B cell (primary cell): ENCODE measurements at places on chromosomes 16 and 17.
A peak's percentile ranks its signal among the peaks of the same experiment; 100 is the strongest.

GRCh38 chr17:65013613-65014391 is 42.7 kb downstream of the GNA13 start:
- no peak for DNase-seq

- no peak for DNase-seq
Observed at GRCh38 chr16:13148836-13149235, 247.4 kb downstream of the SHISA9 start.

- DNase-seq = no peak
Observed at GRCh38 chr17:45251931-45252330, 10.0 kb downstream of the SPATA32 start.

GRCh38 chr17:10716218-10716617 is 13.6 kb downstream of the TMEM220 start:
- no peak for DNase-seq

GRCh38 chr17:21275047-21275578 is 9.4 kb upstream of the MAP2K3 start:
- DNase-seq = no peak

DNA sequence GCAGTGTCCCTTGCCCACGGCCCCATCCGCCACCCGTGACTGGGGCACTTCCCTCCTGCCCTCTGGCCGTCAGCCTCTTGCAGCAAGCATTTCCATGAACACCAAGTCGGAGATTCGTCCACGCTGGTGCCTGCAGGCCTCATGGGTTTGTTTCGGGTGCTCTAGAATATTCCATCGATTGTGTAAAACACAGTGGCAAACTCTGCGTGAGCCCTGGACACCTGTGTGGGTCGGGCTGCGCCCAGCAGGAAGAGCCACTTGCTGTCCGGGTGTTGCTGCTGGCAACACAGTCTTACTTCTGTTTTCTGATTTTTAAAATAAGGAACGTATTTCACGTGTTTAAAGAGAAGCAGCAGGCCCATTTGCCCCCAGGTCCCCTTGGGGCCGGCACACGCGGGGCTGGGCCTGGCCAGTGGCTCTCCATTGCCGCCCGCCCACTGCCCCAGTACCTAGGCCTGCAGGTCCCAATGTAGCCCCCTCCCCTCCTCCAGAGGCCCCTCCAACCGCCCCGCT is 10.0 kb downstream of the CYBC1 start:
- DNase-seq = peak; percentile 71

DNA sequence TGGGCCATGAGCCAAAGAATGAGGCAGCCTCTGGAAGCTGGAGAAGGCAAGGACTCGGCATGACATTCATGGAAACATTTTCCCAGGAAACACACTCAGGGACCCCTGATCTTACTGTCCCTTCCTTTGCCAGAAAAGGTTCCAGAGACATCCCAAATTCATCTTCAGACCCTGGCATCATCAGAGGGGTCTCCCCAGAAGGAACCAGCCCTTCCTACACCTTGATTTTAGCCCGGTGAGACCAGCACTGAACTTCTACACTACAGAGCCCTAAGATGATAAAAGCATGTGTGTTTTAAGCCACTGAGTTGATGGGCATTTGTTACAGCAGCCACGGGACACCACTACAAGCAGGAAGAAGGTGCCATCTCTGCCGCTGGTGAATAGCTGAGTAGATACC is 262.3 kb downstream of the C16orf95 start:
- DNase-seq = no peak

- DNase-seq = peak; percentile 23
Observed at GRCh38 chr16:58197314-58198012, 443 bp downstream of the CSNK2A2 start.

GRCh38 chr16:89484041-89484501 is 6.3 kb downstream of the ANKRD11 start:
- peak; percentile 50 for DNase-seq

GRCh38 chr17:77416105-77416713 is 275.4 kb downstream of the SEC14L1 start:
- no peak for DNase-seq

- no peak for DNase-seq
Observed at GRCh38 chr16:4303973-4304372, 11.9 kb upstream of the GLIS2 start.

- no peak for DNase-seq
Observed at GRCh38 chr17:6170349-6170748, 100.2 kb downstream of the WSCD1 start.

- DNase-seq = peak; percentile 62
Observed at GRCh38 chr17:55175788-55176427, 88.9 kb upstream of the HLF start.

DNA sequence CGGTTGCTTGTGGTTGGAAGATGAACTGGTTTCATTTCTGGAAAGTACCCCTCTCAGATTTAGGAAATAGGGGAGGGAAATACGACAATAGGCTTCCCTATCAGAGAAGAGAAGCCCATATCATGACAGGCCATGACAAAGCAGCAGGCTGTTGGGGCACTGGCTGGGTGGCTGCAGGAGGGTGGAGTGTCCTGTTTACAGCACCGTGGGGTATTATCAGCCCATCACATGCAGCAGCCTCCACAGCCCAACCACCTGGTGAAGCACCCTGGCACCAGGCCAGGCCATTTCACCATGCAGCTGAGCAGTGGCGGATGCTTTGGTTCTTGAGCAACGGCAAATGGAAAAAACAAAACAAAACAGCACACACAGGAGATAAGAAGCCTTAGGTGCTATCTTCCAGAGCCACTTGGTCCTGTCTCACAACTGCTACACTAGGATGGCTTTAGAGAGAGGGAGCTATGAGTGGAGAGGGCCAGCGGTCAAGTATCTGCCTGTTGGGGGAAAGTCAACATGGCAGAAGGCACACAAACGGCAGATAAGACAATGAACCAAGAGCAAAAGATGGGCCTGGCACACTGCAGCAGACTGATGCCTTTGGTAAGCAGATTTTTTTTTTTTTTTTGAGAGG is 24.2 kb downstream of the FAM117A start:
- DNase-seq = peak; percentile 97

DNA sequence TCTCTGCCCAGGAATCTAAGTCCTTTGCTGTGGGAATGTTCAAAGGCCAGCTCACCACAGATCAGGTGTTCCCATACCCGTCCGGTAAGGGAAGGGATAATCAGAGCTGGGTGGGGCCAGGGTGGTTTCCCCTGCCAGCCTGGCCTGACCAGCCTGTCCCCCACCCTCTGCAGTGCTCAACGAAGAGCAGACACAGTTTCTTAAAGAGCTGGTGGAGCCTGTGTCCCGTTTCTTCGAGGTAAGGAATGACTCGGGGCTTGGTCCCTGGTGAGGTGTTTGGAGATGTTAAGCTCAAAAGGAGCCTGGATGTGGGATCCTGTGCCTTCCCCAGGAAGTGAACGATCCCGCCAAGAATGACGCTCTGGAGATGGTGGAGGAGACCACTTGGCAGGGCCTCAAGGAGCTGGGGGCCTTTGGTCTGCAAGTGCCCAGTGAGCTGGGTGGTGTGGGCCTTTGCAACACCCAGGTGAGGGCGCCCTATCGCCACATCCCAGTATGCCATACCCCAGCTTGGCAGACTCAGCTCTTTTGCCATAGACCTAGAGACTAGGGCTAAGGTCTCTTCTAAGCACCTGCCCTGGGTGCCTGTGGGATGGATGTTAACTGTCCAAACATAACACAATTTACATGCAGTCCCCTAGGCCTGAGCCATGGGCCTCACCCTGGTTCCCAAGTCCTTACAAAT is 997 bp downstream of the ACADVL start:
- DNase-seq = peak; percentile 77

DNA sequence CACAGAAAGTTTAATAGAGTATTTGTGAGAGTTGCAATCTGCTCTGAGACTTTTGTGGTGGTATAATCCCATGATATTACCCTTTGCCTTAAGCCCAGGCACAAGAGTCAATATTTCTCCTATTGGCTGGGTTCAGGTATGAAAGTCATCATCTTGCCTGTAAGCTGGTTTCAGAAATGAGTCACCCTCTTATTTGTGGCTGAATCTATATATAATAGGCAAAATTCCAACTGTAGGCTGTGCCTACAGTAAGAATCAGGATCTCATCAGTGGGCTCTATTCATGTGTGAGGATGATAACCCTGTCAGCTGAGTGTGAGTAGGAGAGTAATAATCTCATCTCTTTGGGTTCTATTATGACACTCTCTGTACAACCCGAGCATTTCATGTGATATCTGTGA is 2103.1 kb downstream of the TP53TG3F start:
- no peak for DNase-seq

DNA sequence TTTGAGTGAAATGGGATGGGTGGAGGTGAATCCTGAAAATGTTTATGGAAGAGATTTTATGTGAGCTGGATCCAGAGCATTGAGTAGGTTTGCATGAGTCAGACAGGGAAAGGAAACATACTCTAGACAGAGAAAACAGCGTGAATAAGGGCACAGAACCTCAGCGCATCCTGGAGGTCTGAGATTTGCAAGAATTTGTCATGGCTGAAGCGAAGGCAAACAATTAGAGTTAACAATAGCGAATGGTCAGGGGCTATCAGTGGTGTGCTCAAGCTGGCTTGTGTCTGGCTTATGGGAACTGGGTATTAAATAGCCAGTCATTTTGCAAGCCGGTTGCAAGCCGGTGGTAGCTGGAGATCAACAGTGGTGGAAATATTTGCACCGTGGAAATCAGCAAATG is 36.4 kb downstream of the MAP2K6 start:
- DNase-seq = no peak

- DNase-seq = no peak
Observed at GRCh38 chr17:2936351-2936750, 127.1 kb downstream of the OR1D5 start.

GRCh38 chr16:54930005-54930868 is at the start of gene IRX5:
IRX5 (plus strand) TSS chr16:54930865; CDS start chr16:54931199, 334 bp downstream.
- DNase-seq = peak; percentile 50

- DNase-seq = no peak
Observed at GRCh38 chr17:82053130-82053529, 1.4 kb downstream of the GPS1 start.

DNA sequence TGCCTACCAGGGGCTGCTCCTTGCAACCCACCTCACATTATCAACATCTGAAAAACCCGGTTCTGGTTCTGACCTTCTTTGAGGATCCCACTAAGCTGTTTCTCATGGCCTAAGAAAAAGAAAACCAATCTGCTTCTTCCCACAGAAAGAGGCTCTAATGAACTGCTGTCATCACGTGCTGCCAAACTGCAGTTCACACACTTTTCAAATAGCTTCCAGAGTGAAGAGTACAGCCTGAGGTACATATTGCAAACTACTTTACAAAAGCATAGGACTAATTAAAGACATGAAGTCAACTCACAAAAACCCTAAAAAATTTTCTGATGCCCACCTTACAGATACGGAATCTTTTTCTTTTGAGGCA is 36.7 kb downstream of the SMG6 start:
- no peak for DNase-seq
